Pulmonary artery endothelial cell (primary cell): ENCODE measurements at places on chromosomes 13 and 19. TPM values are rescaled to one million over a fixed set of nuclear protein-coding genes. Genes with fewer than 3 reads are reported as not detected.

DNA sequence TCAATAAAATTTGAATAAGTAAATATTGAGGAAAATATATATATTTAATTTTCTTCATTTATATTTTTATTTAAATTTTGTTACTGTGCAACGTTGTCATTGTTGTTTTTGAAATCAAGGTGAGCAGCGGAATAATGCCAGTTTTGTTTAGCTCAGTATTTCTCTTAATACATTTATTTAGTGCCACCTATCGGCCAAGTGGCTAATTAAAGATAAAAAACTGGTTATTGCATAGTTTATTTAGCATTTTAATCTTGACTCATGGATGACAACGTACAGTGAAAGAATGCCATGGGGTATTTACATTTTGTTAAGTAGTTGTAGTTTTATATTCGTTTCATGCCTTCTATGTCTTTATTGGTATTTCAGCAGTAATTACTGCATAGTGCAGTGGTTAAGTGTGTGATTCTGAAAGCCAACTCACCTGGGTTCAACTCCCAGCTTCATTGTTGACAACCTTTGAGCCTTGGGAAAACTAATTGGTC, 265.9 kb downstream of the MYO16 start:
- no peak for DNase-seq

DNA sequence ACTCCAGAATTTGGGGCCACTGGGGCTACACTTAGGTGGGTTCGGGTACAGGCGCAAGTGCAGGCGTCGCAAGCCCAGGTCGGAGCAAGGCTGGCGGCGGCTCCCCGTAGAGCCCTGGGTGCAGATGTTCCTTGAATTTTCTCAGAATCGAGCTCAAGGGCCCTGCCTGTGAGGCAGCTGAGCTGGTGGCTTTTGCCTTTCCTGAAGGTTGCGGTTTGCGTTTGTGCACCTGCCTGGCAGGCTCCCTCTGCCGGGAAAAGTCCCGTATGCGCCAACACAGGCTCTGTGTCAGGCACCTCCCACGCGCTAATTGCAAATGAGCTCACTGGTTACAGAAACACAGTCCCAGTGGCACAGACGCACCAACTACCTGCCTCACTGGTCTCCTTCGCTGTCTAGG, 5.9 kb downstream of the DOHH start:
- no peak for DNase-seq

- DNase-seq = no peak
Measured at GRCh38 chr19:2223959-2224358, 12.2 kb downstream of the PLEKHJ1 start.

DNA sequence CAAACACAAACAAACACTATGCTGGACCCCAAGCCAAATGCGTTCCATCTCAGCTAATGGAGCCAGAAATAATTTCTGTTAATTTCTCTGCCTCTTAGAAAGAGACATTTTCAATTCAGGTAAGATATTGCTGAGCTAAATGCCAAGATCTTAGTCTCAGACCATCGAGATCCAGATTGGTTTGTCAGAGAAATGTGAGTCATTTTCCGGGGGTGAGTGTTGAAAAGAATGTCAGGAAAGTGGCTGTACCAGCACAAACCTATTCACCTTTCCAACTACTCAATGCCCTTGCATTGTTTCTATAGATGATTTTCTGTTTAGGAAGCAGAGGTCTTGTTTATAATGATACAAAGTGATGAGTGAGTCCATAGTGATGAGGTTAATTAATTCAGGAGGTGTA, 266.8 kb upstream of the TSHZ3 start:
- no peak for DNase-seq

DNA sequence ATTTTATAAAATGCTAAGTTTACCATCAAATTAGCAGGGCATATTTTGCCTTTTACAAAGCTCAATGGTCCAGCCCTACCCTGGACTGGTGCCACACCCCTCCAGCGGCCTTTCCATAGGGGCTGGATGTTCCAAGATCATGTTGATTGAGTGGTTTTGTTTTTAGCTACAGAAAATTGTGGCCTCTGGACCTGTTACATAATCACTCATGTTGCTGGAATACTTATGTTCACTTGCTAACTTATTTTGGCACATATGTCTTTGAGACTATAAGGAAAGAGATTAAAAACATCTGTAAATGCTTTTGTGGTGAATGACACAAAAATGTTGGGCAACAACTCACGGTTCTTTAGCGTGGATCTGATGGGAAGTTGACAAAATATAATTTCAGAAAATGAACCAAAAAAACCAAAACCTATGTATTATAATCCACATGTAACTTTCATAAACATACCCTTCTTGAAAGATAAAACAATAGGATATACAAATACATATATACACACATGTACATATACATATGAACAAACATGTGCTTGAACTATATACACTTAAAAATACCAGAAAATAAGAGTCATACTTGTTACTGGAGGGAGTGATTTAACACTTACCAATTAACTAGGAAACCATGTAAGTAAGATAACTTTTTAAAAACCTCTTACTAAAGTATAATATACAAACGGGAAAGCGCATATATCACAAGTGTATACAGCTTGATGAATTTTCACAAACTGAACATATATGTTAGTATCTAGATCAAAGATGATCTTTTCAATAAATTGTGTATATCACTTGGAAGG, 46.6 kb upstream of the SLC15A1 start:
- no peak for DNase-seq

GRCh38 chr13:84377106-84377505, 494.8 kb upstream of the SLITRK1 start:
- DNase-seq = no peak

DNA sequence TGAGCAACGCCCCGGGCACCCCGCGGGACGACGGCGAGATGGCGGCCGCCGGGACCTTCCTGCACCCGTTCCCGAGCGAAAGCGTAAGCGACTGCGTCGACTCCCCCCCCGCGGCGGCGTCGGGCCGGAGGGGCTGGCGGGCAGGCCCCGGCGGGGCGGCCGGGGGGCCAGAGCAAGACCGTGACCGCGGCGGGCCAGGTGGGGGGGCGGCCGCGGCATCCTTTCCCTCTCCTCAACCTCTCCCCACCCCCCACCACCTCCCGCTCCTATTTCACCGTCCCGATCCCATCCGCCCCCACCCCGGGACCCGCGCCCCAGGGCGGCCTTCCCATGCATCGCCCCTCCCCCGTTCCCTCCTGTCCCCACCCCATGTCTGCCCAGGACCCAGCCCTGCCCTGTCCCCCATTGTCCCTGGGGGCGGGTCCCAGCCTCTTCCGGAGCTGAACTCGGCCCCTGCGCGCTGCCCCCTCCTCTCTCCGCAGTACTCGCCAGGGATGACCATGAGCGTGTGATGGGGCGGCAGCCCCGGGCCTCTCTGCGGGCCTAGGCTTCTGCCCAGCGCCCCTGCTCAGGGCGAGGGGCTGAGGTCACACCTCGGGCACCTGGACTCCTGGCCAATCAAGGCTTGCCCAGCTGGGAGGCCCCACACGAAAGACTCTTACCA, 4.1 kb downstream of the ISYNA1 start:
- DNase-seq = no peak

The ZNF329 gene
- 10.0 and 12.5 TPM in 2 replicates for total RNA-seq

The FBL gene
- total RNA-seq = 278 and 378 TPM in 2 replicates
